Fibroblast of skin of right quadriceps (primary cell): ENCODE measurements at places on chromosomes 2 and 18.

DNA sequence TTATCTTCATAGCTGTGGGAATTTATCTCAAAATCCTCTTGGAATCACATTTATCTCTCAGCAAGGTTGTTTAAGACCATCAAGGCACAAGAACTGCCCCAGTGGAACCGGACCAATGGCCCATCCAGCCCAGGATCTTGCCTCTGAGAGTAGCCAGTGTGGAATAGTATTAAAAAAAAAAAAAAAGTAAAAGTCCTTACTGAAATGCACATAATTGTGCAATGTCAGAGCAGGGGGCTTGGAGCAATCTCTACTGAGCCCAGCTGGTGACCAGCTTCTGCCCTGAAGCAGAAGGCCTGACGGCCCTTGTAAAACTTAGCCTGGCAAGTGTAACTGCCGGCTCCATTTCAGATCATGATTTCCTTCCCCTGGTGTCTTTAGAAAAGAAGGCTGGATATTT is 355.6 kb upstream of the PIK3C3 start:
- DNase-seq, result no peak

- no peak for DNase-seq
Measured at GRCh38 chr2:191109888-191110287, 40.9 kb downstream of the STAT4 start.

- DNase-seq, result no peak
Measured at GRCh38 chr2:64804651-64805050, 150.9 kb upstream of the SERTAD2 start.

- DNase-seq, result no peak
Measured at GRCh38 chr18:71760541-71760940, 783.6 kb downstream of the CBLN2 start.

DNA sequence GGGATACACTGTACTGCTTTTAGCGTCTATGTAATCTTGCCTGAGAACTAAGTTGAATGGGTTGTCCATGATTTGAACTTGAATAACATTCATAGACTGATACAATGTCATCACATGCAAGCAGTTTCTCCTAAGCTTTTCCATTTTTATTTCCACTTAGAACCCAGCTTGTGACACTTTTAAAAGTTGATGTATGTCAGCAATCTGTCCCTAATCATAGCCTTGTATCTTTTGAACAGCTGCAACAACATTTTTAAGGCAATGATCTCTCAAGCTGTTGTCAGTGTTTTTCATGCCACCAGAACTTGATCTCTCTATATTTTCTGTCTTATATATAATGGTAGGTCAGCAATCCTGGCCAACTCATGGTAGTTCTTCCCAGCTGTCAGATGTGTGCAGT is 185.0 kb downstream of the DOK6 start:
- no peak for DNase-seq

GRCh38 chr2:7133521-7133920 is 216.3 kb downstream of the RNF144A start:
- peak; percentile 28 for DNase-seq

DNA sequence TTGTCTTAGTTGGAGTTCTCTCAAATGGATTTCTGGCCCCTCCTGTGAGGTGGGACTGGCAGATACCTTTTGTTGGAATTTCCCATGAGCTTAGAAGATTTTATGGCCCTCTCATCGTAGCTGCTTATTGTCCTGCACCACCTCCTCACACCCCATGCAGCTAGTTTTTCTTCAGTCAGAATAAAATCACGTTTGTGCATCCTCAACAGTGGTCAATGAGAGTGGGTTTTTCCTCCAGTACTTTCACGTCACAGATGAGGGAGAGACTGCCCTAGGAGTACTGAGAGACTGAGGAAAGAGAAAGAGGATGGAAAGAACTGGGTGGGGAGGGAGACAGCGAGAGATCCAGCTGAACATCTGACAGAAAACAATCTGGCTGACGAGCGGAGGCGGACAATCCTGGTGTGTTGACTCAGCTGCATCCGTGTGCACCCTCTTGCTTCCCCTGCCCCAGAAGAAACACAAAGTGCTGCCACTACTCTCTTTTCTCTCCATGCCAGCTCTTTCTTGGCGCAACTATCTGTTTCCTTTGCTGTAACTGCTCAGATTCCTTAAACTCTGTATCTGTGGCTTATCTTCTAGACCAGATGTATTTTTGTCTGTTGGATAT is 7.4 kb downstream of the RAPGEF4 start:
- no peak for DNase-seq

GRCh38 chr2:26702025-26702424 is 9.5 kb downstream of the KCNK3 start:
- no peak for DNase-seq

DNA sequence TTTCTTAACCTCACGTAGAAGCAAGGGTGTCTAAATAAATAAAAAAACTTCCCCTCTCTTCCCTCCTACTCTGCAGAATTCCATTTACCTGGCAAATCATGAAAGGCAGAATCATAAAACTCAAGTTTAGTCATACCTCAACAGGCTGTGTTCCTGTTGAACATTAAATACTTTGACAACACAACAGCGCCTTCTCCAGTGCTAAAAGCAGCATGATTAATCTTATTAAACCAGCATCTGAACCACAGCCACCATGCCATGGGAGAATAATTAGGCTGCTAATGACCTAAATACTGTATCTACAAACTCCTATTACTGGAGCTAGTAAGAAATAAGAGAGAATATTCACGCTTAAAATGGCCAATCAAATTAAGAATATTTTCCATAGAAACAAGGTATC is 68.1 kb downstream of the CDH2 start:
- DNase-seq, result peak; percentile 45

- peak; percentile 46 for DNase-seq
Measured at GRCh38 chr2:107027205-107027604, 141.2 kb upstream of the ST6GAL2 start.

GRCh38 chr2:229865033-229865432 is 56.8 kb downstream of the TRIP12 start:
- no peak for DNase-seq
